CD14-positive monocyte (primary cell): ENCODE measurements at places on chromosomes 2 and 18. TPM values are rescaled to one million over a fixed set of nuclear protein-coding genes. Genes with fewer than 3 reads are reported as not detected.

Gene GAL3ST2
- not detected for polyA plus RNA-seq

Gene CAPN14
- polyA plus RNA-seq, result not detected

Gene OTOS
- polyA plus RNA-seq, result not detected

Gene KCNJ3
- not detected for polyA plus RNA-seq

Gene SP140
- 5.9 TPM for polyA plus RNA-seq

Gene MAP3K20
- 30.7 TPM for polyA plus RNA-seq

Gene CELF4
- not detected in 2 replicates for polyA plus RNA-seq

DNA sequence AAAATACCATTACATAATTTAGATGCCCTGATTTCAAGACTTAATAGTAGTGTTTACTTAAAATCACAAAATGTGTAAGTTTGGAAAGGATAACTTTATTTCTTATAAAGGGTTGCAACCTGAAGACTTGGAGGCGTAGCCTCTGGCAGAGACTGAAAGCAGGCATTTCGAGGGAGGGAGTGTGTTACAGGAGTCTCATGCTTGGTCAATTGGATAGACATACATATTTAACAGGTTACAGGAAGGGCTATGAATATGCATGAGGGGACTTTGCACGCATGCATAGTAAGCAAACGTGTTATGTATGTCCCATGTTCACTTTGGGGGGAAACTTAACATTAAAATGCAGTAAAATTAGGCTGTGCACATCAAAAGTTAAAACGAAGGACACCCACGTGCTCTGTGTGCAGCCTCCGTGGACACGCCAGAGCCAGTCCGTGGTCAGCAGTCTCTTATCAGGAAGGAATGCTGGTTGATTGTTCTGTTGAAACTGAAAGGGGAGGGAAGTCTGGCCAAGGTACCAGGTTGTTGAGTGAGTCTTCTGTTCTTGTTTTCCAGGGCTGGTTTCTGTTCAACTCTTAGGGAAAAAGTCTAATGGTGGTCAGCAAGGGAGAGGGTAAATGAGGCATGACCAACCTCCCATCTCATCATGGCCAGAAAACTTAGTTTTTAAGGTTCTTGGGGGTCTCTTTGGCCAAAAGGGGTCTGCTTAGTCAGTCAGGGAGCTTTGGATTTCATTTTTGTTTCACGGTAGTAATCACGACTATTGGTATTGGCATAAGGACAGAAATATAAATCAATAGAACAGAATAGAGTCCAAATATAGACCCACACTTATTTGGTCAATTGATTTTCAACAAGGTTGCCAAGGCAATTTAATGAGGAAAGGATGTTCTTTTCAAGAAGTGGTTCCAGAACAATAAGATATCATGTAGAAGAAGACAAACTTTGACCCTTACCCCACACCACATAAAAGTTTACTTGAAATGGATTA lies 121.9 kb downstream of the MCFD2 start:
- no peak for DNase-seq

DNA sequence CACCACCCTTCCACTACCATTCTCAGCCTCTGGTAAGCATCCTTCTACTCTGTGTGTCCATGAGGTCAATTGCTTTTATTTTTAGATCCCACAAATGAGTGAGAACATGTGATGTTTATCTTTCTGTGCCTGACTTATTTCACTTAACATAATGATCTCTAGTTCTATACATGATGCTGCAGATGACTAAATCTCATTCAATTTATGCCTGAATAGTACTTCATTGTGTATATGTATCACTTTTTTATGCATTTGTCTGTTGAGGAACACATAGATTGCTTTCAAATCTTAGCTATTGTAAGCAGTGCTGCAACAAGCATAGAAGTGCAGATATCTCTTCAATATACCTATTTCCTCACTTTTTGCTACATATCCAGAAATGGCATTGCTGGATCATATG lies 733.3 kb downstream of the SUCLG1 start:
- no peak for DNase-seq

- DNase-seq, result no peak
Measured at GRCh38 chr2:224009605-224010315, 29.3 kb downstream of the SERPINE2 start.

- no peak for DNase-seq
Measured at GRCh38 chr18:14969500-14969899, 221.5 kb downstream of the ANKRD30B start.

GRCh38 chr2:177575358-177575757 lies 182.8 kb downstream of the AGPS start:
- no peak for DNase-seq

DNA sequence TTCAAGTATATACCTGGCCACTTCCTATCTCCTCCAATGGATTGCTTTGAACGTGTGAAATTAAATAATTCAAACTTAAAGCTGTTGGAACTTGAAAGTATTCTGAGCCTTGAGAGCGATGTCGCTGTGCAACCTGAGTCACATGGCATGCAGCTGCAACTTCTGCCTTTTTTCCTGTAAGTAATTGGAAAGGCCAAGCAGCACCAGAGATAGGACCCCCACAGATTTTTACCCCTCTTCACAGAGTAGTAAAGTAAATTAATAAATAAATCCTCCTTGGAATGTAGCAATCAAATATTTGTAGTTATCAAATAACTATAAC lies 3.2 kb upstream of the RNF149 start:
- DNase-seq, result peak; percentile 51

DNA sequence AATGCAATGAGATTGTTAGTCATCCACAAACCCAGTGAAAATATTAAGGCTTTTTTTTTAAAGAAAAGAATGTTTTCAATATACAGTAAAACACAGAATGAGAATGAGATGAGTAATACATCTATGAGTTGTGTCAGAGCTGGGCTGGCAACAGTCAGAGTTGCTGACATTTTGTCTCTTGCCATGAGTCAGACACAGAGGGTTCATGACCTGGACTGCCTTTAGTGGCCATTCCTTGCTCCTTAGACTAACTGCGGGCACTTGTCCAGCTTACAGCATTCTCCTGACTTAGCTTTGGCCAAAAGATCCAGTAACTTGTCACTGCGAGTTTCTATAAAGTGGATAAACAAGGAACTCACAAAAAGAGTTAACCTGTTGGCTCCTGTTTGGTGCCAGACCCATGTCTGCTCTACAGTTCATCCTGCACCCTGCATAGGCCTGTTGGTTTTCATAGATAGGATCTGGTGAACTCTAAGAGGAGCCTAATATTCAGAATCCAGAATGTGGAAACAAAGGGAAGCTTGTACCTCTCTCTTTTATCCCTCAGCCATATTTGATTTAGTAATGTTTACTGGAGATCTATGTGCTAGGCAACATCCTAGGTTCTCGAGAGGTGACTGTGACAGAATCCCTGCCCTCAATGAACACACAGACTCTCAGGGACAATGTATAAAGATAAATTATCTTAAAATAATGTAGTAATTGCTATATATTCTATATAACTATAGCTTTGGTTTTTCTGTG lies 391.5 kb upstream of the VWC2L start:
- no peak for DNase-seq

DNA sequence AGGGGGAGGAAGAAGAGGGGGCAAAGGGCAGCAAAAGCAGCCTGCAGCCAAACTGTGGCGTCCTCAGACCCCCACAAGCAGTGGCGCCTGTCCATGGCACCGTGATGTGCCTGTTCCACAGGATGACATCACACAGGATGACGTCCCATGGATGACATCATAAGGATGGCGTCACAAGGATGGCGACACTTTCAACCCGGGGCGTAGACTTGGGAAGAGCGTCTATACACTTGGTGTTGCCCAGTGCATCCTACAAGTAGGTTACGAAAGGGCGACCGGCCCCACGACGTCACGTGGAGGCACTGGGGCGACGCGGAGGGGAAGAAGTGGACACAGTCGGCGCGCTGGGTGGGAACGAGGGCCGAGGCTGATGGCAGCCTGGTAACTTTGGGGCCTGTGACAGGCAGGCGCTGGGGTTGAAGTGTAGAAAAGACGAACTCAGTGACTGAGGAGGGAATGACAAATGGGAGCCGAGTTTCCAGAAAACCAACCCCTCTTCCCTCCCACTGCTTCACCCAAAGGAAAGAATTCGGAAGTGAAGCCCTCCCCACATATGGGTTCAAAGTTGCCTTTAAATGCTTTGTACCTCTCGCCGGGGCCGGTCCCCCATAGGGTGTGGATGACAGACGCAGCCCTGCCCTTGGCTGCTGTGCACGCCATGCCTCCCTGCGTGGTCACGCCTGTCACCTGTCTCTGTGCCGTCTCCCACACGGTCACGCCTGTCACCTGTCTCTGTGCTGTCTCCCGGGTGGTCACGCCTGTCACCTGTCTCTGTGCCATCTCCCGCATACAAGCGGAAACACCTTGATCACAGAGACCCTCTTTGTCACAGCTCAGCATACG lies 13.4 kb upstream of the KCNG2 start:
- no peak for DNase-seq

- no peak for DNase-seq
Measured at GRCh38 chr2:38125842-38126241, 49.9 kb upstream of the CYP1B1 start.
